ENCODE measurements at places on chromosomes 16 and 17.
A peak's percentile ranks its signal among the peaks of the same experiment; 100 is the strongest.

DNA sequence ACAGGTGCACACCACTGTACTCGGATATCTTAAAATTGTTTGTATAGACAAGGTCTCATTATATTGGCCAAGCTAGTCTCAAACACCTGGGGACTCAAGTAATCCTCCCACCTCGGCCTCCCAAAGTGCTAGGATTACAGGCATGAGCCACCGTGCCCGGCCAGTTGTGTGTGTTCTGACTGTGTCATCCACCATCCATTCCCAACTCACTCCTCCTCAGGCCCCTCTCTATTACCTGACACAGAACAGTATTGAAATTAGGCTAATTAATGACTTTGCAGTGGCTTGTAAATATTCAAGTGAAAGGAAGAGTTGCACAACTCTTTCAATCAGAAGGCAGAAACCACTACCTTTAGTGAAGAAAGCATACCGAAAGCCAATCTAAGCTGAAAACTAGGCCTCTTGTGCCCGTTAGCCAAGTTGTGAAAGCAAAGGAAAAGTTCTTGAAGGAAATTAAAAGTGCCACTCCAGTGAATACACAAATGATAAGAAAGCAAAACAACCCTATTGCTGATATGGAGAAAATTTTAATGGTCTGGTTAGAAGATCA is 28.7 kb downstream of the GOSR1 start:
- no peak for DNase-seq

DNA sequence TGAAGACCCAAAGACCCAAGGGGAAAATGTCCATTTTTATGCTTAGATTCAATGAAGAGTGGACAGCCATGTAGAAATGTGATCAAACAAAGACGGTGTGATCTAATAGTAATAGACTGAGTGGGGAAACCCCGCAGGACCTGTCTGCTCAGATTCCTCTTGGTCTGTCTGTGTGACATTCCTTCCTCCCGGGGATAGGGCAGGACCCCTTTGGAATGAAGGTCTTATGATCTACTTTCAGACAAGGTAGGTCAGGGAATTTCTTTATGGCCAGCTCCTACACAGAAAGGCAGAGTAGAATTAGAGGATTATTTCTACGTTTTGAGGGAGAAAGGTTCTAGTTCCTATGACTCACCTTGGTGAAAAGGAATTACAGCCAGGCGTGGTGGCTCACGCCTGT is 267.6 kb downstream of the STX8 start:
- no peak for DNase-seq

- DNase-seq = no peak
These were observed 29.4 kb downstream of the RNF112 start for GRCh38 chr17:19440421-19440820.

DNA sequence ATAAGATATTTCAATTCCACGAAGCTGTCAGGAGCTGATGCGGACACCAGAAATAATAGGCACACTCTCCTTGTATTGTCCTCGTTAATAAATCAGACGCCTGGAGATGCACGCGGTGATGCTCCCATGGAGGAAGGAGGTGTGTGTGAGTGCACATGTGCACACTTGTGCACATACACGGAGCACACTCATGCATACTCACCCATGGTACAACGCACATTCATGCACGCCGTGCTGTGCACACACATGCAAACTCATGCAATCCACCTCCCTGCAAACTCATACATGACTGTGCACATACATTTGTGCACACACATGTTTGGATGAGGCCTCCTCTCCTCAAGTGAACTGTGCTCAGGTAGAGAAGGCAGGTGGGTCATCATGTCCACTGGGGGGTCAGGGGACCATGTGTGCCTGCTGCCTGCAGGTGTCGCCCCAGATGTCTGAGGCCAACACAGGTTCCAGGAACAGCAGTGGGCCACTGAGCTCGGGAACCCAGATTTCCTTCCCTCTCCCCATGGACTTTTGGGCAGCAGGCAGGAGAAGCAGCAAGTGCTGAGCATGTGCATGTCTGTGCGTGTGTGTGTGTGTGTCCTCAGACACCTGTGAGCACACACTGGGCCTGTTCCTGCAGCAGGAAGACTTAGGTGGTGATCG is 165.3 kb downstream of the SDK2 start:
- no peak for DNase-seq

GRCh38 chr17:2611627-2612026 is 18.2 kb downstream of the PAFAH1B1 start:
- no peak for DNase-seq

DNA sequence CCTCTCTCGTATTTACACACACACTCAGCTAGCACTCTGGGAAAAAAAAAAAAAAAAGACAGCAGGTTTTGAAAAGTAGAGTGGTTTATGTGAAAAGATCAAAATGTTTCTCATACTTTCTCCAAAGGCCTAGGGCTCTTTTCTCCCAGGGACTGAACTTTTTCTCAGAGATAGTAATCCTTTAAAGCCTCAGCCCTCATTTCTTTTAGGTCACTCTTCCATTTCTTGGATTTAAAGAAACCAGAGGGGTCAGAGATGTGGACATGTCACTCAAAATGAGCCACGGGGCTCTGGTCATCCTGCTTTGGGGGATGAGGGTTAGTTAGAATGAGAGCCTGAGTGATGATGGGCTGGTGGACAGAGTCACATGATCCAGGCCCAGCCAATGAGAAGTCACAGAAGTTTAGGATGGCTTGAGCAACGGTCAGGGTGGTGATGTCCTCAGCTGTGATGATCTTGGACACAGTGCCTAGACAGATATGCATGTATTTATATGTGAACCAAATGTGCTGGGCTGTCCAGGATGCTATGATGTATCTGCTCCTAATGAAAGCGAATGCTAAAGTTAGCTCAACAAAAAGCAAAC is 33.7 kb upstream of the AXIN2 start:
- peak; percentile 26 for DNase-seq

DNA sequence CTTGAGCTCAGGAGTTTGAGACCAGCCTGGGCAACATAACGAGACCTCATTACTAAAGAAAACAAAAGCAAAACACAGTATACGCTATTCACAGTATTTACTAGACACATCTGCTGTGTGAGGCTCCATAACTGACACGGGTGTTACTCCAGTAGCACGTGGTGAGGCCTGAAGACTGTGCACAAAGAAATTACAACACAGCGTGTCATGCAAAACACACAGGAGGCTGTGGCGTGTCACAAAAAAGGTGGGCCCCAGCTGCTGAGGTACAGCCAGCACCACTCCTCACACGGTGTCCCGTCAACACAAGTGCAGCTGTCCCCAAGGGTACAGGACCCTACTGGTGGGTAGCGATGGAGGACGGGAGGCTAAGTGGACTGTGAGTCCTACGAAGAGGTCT is 2.7 kb downstream of the CYBC1 start:
- no peak for DNase-seq

DNA sequence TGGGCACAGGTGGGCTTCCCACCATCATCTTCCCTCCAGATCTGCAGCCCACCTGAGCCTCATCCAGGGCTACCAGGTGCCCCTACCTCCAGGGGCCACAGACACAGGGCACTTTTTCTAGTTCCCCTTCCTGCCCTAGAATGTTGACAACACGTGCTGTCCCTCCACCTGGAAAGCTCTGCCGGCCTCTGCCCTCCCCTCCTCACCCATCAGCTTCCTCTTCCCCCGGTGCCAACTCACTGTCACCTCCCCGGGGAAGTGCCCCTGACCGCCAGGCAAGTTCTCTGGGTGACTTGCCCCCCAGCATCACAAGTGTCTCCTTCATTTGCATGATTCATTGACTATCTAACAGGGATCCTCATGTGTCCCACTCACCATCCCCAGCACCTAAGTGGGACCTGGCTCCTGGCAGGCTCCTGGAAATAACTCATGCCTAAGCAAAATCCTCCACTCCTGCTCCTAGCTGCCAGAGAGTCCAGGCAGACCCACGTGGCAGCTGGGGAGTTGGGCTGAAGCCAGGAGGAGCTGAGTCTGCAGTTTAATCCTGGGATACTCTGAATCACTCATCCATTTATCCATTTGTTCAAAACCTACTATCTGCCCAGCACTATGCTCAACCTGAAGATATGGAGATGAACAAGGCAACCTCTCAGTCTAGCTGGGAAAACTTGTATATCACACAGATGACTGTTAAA is 304.4 kb downstream of the FOXL1 start:
- DNase-seq = peak; percentile 85

DNA sequence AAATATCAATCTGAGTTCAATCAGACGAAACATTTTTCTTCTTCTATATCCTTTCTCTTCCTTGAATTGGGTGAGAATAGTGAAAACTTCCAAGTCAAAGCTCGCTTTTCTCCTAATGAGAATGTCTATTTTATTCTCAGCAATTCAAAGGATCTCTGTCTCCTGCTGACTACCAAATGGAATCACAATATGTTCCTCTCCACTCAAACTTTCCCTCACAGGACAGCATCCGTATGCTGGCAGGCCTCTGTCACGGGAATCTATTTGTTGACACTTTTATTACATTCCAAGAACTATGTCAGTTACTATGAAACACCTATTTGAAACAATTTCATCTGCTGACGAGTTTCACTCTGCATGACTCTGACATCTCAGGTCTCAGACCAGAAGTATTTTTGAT is 1196.6 kb downstream of the CDH11 start:
- no peak for DNase-seq

- no peak for DNase-seq
These were observed 16.1 kb downstream of the KCNJ12 start for GRCh38 chr17:21392266-21392665.

DNA sequence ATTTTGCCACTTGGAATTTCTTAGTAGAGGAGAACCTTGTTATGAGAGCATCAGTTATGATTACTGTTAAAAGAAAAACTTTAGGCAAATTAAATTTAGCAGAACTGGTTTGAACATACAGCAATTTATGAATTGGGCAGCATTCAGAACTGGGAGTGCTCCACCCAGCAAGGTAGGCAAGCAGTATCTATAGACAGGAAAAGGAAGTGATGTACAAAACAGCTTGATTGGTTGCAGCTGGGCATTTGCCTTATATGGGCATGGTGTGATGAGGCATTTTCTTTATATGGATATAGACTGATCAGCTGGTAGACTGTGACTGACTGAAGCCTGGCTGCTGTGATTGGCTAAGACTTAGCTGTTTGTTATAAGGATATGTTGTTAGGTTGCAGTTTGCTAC is 17.6 kb upstream of the CYLD start:
- DNase-seq = no peak

- peak; percentile 74 for DNase-seq
These were observed 209.4 kb upstream of the CIBAR2 start for GRCh38 chr16:85321509-85322271.

DNA sequence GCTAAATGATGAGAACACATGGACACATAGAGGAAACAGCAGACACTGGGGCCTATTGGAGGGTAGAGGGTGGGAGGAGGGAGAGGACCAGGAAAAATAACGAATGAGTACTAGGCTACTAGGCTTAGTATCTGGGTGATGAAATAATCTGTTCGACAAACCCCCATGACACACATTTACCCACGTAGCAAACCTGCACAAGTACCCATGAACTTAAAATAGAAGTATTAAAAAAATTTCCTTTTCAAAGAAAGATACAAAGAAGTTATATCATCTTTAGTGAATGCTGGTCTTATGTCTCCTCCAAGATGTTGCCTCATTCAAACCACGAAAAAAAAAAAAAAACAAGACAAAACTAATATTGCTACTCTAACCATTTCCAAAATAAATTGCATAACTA is 31.7 kb downstream of the MBTD1 start:
- DNase-seq = peak; percentile 13

GRCh38 chr16:51153577-51154031 is 2.5 kb upstream of the SALL1 start:
- no peak for DNase-seq

GRCh38 chr16:47134550-47134949 is 9.2 kb downstream of the NETO2 start:
- no peak for DNase-seq

DNA sequence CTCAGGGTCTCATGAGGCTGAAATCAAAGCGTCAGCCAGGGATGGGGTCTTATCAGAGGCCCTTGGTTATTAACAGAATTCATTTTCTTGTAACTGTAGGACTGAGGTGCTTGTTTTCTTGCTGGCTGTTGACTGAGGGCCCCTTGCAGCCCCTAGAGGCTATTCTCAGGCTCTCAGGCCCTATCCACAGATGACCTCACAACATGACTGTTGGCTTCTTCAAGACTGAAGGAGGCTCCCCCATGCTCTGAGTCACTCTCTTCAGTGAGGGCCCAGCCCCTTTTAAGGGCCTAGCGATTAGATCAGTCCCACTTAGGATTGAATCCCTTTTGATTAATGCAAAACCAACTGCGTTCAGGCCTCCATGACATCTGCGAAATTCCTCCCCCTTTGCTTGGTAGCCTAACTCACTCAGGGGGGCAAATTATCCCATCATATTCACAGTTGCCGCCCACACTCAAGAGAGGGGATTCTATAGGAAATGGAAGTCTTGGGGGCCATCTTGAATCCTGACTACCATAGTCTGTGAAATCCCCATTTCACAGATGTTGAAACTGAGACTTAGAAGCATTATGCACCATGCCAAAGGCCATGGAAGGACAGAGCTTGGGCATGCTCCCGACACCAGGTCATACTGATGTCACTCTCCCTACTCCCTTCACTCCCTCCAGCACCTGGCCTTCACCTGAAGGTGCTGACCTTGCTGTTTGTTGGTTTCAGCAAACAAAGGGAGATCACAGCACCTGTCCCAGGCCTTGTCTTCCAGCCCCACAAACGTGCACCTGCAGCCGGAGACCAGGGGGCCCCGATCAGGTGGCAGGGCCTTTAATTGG is 592.3 kb downstream of the MAF start:
- DNase-seq = no peak

DNA sequence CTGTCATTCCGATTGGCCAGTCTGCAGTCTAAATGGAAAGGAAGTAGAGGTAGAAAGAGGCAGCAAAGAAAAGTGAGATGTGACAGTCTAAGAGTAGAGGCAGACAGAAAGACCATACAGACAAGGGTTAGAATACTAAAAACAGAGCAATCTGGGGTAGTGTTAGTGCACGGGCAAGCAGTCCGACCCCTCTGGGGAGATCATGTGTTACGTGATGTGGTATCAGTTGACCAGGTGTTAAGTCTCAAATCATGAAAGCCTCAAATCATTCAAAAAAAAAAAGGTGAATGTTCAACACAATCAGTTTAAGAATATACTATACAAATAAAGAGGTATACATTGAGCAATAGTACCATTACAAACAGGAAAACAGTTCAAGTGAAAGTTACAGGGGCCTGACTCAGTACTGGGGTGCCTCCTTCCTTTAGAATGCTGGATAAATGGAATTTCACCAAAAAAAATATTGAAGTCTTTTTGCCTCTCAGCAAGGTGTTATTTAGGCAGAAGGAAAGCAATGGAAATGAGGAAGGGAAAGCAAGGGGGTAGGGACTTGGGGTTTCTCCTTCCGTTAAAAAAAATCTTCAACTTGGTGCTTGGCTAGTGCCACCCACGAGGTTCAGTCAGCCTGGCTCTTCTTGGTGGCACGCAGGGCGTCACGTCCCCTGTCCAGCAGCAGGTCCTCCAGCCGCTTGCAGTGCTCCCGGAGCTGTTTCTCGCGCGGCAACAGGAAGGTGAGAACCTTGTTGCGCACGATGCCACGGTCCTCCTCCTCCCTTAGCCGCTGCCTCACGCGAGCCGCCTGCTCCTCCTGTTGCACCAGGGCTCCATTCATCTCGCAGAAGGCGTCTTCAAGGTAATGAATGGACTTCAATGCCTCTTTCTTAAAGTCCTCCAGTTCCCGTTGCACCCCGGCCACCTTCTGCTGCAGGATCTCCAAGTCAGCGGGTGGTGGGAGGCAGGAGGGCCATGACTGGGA is 616 bp downstream of the CCDC182 start:
- DNase-seq = no peak

Measured in hepatic stellate cell (primary cell).